ENCODE measurements at places on chromosomes 5 and 9.
A peak's percentile ranks its signal among the peaks of the same experiment; 100 is the strongest.

- DNase-seq = no peak
Measured at GRCh38 chr5:127940854-127941253, 142.7 kb upstream of the SLC12A2 start.

- no peak for DNase-seq
Measured at GRCh38 chr5:94499806-94500205, 118.6 kb downstream of the KIAA0825 start.

DNA sequence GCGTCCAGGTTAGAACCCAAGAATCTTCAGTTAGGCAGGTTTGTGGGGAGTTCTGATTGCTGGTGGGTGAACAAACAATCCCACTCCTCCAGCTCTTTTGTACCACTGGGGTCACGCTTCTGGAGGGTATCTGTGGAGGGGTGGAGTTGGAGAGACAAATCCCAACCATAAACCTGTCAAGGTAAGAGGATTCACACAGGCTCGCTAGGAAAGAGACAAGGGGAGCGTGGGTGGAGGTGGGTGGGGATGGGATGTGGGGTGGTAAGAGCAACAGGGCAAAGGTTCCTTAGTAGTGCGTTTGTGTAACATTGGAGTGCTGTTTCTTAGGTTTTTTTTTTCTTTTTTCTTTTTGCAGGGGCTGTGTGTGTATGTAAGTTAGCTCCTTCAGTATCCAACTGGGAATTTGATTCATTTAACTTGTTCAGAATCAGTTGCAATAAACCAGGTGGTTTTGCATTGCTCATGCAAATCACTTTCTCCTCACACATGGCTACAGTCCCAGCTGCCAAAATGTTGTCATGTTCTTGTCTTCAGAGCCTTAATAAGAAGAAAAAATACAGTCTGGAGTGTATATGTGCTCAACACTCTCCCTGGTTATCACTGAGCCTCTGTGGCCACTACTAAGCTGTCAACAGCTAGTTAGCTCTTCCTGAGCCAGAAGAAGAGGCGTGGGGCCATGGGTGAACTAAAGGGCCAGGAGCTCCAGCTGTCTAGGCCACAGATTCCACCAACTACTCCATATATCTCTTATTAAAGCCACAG lies 164.0 kb upstream of the RAD23B start:
- DNase-seq = no peak

DNA sequence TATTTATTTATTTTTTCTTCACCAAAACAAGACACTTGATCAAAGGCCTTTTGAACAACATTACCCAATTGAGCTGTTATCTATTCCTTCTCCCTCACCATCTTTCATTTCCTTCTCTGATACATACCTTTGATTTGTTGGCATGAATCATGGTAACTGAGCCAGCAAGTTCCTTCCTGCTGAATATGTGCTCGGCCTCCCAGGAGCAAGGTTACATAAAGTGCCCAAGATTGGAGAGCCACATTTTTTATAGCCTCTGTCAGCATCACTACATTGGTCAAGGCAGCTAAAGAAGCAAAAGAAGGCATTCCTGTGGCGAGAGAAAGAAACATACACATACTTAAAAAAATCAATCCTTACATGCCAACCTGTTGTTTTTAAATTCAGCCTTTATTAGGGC lies 369.6 kb downstream of the CYLC2 start:
- DNase-seq = no peak

- DNase-seq = no peak
Measured at GRCh38 chr9:2729721-2730120, 12.4 kb downstream of the KCNV2 start.

DNA sequence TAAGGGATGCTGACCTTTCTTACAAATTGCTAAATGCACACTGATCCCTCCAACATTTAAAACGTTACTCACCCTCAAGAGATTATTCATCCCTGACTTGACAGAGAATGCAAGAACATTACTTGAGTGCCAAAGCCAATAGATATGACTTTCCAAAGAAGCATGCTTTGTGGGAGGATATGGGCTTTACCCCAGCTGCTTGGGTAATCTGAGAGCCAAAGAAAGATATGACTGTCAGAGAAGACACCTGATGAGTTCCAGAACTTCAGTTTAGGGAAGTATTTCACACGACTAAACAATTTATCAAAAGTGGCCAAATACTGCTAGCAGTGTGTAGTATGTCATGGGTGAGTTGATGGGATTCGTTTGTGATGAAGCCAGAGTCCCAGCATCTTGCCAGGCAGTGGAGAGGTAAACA lies 7.4 kb upstream of the SPDL1 start:
- no peak for DNase-seq

GRCh38 chr9:130672466-130672865 lies 8.1 kb downstream of the PRDM12 start:
- no peak for DNase-seq

DNA sequence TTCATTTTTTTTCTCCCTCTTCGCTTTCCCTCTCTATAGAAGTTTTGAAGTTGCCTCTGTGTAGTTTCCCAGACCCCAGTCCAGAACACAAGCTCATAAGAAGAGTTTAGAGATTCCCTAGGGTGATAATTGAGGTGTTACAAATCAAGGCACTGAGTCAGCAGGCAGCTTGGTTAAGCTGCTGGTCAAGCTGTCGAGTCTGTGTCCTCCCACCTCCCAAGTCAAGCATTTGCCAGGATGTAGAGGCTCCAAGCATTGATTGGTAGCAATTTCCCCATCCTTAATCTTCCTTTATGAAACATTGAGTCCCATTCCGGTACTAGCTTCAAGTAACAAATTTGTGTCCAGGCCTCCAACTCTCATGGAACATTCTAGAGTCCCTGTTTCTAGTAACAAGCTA lies 47.5 kb upstream of the SLC1A1 start:
- DNase-seq = no peak

DNA sequence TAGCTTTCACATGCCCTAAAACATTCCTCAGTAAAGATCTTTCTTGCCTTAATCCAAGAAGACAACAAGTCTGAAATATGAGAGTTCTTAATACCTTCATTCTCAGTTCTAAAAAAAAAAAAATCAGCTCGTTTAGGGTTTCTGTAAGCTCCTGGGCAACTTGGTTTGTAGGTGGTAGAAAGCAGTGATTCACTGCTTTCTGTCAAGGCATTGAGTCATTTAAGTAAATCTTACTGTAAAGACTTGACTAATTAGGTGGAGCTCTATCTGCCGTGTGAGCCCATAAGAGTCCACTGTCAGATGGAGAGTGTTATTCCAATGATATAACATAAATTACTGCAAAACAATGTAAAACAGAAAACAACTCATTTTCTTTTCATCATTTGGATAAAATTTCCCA lies 56.1 kb upstream of the MAST4 start:
- no peak for DNase-seq

DNA sequence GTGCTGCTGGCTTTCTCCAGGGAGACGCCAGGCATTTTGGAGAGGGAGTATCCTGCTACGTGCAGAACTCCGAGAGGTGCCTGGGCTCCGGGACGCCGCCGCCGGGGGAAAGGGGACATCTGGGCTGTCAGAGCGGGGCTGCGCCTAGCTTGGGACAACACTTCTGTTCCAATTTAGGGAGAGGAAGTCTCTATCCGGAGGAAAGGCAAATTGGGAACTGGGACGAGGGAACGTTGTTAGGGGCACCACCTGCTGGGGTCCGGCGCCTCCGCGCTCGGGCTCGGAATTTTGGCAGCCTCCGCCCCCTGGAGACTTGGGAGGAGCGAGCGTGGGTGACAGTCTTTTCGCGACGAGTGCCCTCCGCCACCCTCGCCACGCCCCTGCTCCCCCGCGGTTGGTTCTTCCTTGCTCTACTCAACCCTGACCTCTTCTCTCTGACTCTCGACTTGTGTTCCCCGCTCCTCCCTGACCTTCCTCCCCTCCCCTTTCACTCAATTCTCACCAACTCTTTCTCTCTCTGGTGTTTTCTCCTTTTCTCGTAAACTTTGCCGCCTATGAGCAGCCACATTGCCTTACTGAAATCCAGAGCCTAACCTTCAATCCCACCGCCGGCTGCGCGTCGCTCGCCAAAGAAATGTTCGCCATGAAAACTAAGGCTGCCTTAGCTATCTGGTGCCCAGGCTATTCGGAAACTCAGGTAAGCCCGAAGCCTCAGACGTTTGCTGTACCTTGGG lies 1.6 kb downstream of the TSLP start:
- DNase-seq = peak; percentile 85

GRCh38 chr5:57836921-57837320 lies 354.3 kb upstream of the ACTBL2 start:
- DNase-seq = no peak
